ENCODE measurements at places on chromosomes 5 and 9.

GRCh38 chr5:157175071-157175612, 5.5 kb upstream of the ITK start:
- no peak for DNase-seq

DNA sequence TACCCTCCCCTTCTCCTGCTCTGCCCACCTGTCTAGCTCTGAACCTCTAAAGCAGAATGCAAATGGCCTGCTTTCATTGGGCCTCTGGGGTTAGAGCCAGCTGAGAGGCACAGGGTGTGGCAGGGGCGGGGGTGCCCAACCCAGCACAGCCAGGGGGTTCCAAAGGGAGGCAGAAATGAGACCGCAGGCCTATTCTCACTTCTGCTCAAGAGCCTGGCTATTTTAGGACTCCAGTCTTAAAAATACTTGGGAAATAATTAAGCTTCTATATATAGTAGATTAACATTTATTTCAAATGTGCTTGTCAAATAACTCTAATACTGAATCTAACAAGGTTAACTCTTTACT, 5.7 kb downstream of the QSOX2 start:
- no peak for DNase-seq

DNA sequence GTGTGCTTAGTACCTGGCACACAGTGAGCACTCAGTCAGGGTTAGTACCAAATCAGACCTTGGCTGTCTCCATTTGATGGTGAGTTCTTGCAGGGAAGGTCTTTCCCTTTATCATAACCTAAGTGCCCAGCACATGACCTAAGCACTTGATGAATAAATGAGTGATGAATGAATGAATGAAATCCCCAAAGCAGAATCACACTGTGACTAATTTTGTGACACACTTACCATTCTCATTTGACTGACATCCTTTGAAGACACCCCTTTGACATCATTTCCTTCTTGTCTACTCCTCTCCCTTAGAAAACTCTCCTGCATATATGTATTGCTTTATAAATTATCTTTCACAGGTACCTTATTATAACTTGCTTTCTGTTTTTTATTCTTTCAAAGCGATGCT, 130.2 kb upstream of the ELL2 start:
- DNase-seq: no peak

- no peak for DNase-seq
These were observed 52.7 kb upstream of the TESK1 start for GRCh38 chr9:35552376-35552775.

DNA sequence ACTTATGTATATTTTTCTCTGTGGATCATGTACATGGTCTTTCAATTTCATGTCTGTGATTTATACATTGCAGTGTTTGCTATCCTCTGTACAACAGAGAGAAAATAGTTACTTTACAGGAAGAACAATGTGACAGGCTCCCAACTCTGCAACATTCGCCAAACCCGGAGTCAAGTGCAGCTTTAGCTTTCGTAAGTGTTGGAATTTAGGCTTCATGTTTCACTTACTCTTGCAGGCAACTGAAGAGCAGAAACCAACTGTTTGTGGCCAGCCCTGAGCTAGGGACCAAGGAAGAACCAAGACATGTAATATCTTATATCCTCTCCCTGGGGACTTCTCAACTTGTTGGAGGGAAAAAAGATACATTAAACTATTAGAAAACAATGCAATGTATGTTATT, 147.9 kb downstream of the C5orf15 start:
- DNase-seq: no peak

GRCh38 chr9:84374516-84374915, 34.0 kb upstream of the SLC28A3 start:
- DNase-seq: no peak

- peak; percentile 26 for DNase-seq
These were observed 231.0 kb downstream of the CDK5RAP2 start for GRCh38 chr9:120348951-120349429.

Data from AML-193 (cell line).